ENCODE measurements at places on chromosomes 5 and 9.

GRCh38 chr9:105079457-105079856 lies 151.5 kb upstream of the ABCA1 start:
- no peak for DNase-seq

- no peak for DNase-seq
Measured at GRCh38 chr9:19424176-19424779, 15.5 kb downstream of the ACER2 start.

DNA sequence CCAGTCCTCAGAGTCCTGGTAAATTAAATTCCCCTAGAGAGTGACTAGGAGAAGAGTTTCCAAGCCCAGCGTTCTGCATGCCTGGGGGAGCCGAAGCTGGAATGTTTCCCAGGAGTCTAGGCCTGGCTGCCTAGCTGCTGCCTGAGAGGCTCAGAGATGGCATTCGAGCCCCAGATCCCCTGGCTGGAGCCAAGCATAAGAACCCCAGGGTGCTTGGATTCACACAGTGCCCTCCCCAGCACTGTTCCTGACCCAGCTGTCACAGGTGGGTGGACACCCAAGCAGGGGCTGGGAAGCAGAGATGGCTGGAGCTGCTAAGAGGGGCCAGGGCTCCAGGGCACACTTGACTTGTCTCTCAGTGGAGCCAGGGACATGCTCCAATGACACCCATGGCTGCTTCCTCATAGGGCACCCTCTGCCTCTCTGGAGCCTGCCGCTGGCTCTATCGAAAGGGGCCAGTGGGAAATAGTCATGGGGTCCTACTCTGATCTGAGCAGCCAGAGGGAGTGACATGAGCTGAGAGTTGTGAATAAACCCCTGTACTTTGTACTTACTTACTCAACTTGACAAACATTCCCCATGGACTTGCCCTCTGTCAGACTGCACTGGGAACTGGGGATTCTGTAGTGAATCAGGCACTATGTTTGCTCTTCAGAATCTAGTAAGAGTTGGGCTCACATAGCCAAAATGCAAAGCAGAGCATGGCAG lies 62.6 kb upstream of the XPA start:
- DNase-seq, result no peak

- no peak for DNase-seq
Measured at GRCh38 chr5:170741801-170742200, 41.7 kb upstream of the GABRP start.

GRCh38 chr5:87770601-87771121 lies 357.9 kb upstream of the CCNH start:
- DNase-seq, result no peak

GRCh38 chr5:139723986-139724587 lies 71.5 kb upstream of the PSD2 start:
- DNase-seq, result no peak

- no peak for DNase-seq
Measured at GRCh38 chr5:158373608-158374395, 514.9 kb upstream of the CLINT1 start.

- no peak for DNase-seq
Measured at GRCh38 chr9:120571443-120572257, 8.3 kb downstream of the CDK5RAP2 start.

GRCh38 chr9:92680166-92681119 lies 10.5 kb upstream of the IPPK start:
- no peak for DNase-seq

- DNase-seq, result no peak
Measured at GRCh38 chr9:68974431-68974830, 39.5 kb downstream of the PRKACG start.

DNA sequence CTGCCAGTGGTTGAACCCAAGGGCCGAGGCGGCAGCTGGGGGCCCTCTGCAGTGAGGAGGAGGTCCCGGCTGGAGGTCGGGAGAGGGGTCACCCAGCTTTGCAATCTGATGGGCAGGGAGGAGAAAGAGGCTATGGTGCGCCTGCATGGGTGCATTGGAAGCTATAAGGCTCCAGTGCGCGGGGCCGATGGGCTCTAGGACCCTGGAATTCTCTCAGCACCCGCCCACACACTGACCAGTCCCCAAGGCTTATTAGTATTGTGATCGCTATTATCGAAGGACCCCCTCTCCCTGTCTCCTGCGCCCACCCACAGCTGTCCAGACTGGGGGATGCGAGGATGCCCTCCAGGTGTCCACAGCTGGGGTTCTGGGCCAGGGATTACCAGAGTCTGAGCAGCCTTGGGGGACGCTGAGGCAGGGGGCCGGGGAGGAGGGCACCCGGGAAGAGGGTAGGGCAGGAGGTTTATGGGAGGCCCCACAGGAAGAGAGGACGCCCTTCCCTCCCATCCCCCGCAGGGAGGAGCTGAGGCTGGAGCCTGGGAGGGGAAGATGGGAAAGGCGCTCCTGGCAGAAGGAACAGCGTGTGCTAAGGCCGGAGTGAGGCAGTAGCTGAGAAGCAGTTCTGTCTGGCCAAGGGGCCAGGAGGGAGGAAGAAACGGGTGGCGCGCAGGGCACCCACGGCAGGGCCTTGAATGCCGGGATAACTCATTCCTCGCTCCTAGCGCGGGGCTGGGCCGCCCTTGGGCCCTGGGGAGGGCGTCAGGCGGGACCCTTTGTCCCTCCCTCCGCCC lies 24.2 kb downstream of the C9orf50 start:
- DNase-seq, result no peak

GRCh38 chr9:93677048-93677571 lies 100.7 kb downstream of the PHF2 start:
- no peak for DNase-seq
